Activated naive CD8-positive, alpha-beta T cell treated with anti-CD3 and anti-CD28 coated beads for 36 hours (primary cell): ENCODE measurements at places on chromosomes 3 and 15.

DNA sequence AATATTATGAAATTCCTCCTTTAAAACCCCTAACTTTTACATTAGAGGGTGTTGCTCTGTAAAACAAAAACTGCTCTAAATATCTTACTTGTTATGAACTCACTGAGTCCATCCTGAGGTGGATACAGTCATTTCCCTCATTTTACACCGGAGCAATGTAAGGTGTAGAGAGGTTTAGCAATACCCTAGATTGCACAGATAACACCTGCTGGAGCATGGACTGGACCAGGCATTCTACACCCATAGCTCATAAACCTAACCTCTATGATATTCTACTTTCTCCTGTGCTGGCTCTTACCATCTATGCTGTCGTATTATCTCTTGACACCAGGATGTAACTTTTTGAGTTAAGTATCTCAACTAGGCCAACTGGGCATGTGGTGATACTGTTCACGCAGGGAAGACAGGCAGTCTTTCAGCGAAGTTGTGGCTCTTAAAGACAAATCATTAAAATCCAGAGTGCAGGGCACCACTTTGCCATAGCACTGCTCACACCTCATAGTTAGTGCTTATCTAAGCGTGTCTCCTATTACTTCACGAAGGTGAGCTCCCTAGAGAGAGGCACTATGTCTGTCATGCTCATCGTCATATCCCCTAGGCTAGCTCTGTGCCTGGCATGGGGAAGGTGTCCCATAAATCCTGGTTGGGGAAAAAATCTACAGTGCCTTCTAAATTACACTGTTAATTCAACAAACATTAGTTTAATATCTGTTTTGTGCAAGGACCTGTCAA lies 100.1 kb upstream of the SLC2A2 start:
- H3K4me1 ChIP-seq: no peaks in the 10 kb centered on the region
- no peak overlapping the region for H3K4me3 ChIP-seq
- H3K27ac ChIP-seq: no peak overlapping the region
- H3K36me3 ChIP-seq: peaks cover 18% of the 10 kb centered on the region
- no peaks in the 10 kb centered on the region for H3K27me3 ChIP-seq
- DNase-seq: no peak

GRCh38 chr3:127984241-127984975 lies 67.8 kb upstream of the SEC61A1 start:
- H3K4me1 ChIP-seq: no peaks in the 10 kb centered on the region
- no peaks in the 10 kb centered on the region for H3K36me3 ChIP-seq
- H3K4me3 ChIP-seq: no peak overlapping the region
- no peaks in the 10 kb centered on the region for H3K27me3 ChIP-seq

GRCh38 chr3:45477041-45477725 lies 88.8 kb downstream of the LARS2 start:
- no peak for DNase-seq
- no peak overlapping the region for H3K4me3 ChIP-seq
- no peaks in the 10 kb centered on the region for H3K4me1 ChIP-seq
- no peaks in the 10 kb centered on the region for H3K27me3 ChIP-seq
- H3K36me3 ChIP-seq: peaks cover 13% of the 10 kb centered on the region

- H3K4me3 ChIP-seq: no peak overlapping the region
- peaks cover 13% of the 10 kb centered on the region for H3K4me1 ChIP-seq
- H3K27ac ChIP-seq: no peak overlapping the region
- H3K36me3 ChIP-seq: no peaks in the 10 kb centered on the region
- no peaks in the 10 kb centered on the region for H3K27me3 ChIP-seq
Observed at GRCh38 chr15:45162771-45163507, 24.8 kb downstream of the SHF start.

DNA sequence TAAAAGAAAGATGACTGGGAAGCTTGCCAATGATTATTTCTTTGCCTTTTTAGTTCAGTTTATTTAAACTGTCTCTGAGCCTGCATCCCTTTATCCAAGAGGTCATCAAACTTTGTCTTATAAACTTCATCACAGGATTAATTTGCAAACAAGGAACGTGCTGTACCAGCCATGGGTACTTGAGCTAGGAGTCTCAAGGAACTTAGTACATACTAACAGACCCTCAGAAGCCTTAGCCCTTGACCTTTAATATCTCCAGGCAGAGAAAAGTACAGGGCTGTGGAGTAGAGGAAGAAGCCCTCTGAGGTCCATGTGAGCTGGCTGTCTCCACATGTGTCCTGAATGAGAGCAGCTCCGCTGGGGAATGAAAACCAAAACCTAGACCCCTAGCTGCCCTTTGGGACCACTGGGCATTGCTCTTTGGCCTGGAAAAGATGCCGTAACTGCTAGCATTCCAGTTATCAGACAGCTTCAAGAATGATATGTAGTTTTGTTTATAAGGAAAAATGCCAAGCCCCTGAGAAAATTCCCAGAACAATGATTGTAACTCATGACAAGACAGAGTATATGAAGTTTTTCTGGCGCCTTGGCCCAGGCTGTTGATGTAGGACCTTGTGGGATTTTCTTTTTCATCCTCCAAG lies 92.1 kb downstream of the ASB7 start:
- no peak overlapping the region for H3K27ac ChIP-seq
- no peak overlapping the region for H3K4me3 ChIP-seq
- no peak for DNase-seq
